Esophagus muscularis mucosa (tissue), 4 donors: ENCODE measurements at places on chromosomes 12 and 14. TPM values are rescaled to one million over a fixed set of nuclear protein-coding genes. Genes with fewer than 3 reads are reported as not detected.

- H3K27me3 ChIP-seq, result peaks cover 42% of the 10 kb centered on the region
- H3K4me3 ChIP-seq, result no peak overlapping the region
- DNase-seq, result no peak
- peaks cover 21% of the 10 kb centered on the region for H3K4me1 ChIP-seq
Observed at GRCh38 chr14:52265253-52265652, 2.2 kb upstream of the PTGDR start.

GRCh38 chr14:75489480-75489837, 32.8 kb upstream of the BATF start:
- no peaks in the 10 kb centered on the region for H3K27me3 ChIP-seq
- H3K4me3 ChIP-seq, result no peak overlapping the region
- H3K4me1 ChIP-seq, result no peaks in the 10 kb centered on the region

- no peak overlapping the region for H3K27ac ChIP-seq
- peaks cover 11% of the 10 kb centered on the region for H3K36me3 ChIP-seq
- no peak for DNase-seq
- H3K4me3 ChIP-seq, result no peak overlapping the region
- H3K4me1 ChIP-seq, result no peaks in the 10 kb centered on the region
Observed at GRCh38 chr12:64147875-64148274, 74.2 kb downstream of the KICS2 start.

DNA sequence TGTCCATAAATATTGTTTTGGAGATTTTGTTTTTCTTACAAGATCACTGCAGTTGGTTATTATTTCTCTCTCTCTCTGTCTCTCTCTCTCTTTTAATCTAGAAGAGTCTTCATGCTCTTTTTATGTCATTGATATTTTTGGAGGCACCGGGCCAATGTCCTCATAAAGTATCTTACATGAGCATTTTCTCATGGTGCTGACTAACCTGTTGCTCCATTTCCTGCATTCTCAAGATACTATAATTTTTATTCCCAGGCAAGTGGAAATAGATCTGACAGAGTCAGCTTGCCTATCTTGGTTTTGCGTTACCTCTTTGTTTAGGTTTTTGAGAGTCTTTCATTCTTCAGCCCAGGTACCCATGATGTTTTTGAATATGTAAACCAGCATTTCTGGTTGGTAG, 938.8 kb upstream of the FBXO33 start:
- H3K4me3 ChIP-seq, result no peak overlapping the region
- no peaks in the 10 kb centered on the region for H3K36me3 ChIP-seq
- DNase-seq, result no peak

DNA sequence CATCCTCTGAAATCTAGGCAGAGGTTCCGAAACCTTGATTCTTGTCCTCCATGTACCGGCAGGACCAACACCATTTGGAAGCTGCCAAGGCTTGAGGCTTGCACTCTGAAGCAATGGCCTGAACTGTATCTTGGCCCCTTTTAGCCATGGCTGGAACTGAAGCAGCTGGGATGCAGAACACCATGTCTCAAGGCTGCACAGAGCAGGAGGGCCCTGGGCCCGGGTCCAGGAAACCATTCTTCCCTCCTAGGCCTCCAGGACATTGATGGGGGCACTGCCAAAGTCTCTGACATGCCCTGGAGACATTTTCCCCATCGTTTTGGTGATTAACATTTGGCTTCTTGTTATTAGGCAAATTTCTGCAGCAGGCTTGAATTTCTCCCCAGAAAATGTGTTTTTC, 198.7 kb downstream of the EFCAB11 start:
- H3K4me1 ChIP-seq, result peaks cover 5% of the 10 kb centered on the region
- H3K4me3 ChIP-seq, result no peak overlapping the region
- H3K27me3 ChIP-seq, result no peaks in the 10 kb centered on the region

CPNE6 gene
- 0.34 TPM for total RNA-seq

DNA sequence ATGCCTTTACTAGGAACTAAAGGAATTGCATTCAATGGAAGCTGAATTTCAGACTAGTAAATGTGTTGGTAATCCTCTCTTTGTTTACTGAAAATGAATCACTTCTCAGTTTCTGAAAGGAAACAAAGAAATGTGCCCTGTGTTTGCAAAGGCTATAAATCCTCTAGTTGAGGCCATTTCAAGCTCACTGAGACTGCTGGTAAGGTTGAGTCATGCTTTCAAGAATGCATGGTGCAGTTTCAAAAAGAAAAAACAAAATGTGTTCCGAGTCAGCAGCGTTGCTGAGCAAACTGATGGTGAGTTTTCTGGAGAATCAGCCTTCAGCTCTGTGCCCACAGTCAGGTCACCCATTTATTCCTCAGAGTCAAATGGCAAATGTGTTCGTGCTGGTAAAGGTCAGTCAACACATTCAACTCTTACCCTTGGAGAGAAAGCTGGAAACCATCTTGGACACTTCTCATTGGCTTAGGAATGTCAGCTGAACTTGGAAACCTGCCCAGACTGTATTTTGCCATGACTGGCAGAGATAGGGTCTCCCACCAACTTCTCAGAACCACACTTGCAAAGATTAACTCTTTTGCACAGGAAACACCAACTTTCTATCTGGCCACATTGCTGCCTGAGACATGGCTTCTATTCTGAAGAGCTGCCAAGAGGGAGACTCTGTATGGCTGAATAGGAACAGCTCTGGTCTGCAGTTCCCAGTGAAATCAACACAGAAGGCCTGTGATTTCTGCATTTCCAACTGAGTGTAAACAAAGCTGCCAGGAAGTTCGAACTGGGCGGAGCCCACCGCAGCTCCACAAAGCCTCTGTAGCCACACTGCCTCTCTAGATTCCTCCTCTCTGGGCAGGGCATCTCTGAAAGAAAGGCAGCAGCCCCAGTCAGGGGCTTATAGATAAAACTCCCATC, 484.4 kb downstream of the ATP23 start:
- H3K27me3 ChIP-seq, result no peaks in the 10 kb centered on the region
- no peak for DNase-seq
- no peaks in the 10 kb centered on the region for H3K36me3 ChIP-seq
- H3K4me1 ChIP-seq, result peaks cover 24% of the 10 kb centered on the region
- H3K27ac ChIP-seq, result peak overlapping the region; percentile 7

GRCh38 chr12:79262938-79263337, 398.4 kb downstream of the SYT1 start:
- no peak overlapping the region for H3K27ac ChIP-seq
- no peak for DNase-seq
- H3K4me3 ChIP-seq, result no peak overlapping the region
- no peaks in the 10 kb centered on the region for H3K27me3 ChIP-seq

DNA sequence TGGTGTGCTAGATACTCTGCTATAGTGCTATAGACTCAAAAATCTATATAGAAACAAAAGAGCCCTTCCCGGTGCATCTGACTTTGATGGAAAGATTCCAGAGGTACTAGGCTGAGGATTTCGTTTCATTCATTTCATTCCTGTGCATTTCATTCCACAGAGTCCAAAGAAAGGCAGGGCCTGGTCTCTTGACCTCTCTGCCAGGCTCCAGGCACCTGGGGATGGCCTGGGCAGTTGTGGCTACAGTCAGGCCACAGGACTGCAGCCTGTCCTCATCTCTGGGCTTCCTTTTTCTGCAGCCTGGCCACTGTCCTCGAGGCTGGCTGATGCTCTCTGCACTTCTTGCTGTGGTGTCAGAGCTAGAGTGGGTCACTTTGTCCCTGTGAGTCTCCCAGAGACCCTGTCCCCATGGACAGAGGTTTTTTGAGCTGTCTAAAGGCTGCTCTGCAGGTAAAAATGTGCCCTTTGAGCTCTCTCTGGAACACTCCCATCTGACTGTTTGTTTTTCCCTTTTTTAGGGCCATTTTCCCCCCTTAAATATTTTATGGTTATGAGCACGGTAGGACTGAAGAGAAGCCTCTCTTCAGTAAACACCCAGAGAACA, 3.2 kb upstream of the VDR start:
- peaks cover 29% of the 10 kb centered on the region for H3K4me1 ChIP-seq
- H3K27ac ChIP-seq, result no peak overlapping the region
- DNase-seq, result no peak
- no peaks in the 10 kb centered on the region for H3K36me3 ChIP-seq

SRGAP1 gene
- total RNA-seq, result 17.5 TPM

ANKRD52 gene
- total RNA-seq, result 31.5 TPM

WSCD2 gene
- total RNA-seq, result 24.7 TPM

- peaks cover 4% of the 10 kb centered on the region for H3K4me1 ChIP-seq
- peak overlapping the region; percentile 34 for H3K27ac ChIP-seq
- no peaks in the 10 kb centered on the region for H3K36me3 ChIP-seq
- DNase-seq, result no peak
- H3K4me3 ChIP-seq, result no peak overlapping the region
Observed at GRCh38 chr14:91925001-91925726, 22.3 kb downstream of the FBLN5 start.

LRRC10 gene
- not detected for total RNA-seq

DNA sequence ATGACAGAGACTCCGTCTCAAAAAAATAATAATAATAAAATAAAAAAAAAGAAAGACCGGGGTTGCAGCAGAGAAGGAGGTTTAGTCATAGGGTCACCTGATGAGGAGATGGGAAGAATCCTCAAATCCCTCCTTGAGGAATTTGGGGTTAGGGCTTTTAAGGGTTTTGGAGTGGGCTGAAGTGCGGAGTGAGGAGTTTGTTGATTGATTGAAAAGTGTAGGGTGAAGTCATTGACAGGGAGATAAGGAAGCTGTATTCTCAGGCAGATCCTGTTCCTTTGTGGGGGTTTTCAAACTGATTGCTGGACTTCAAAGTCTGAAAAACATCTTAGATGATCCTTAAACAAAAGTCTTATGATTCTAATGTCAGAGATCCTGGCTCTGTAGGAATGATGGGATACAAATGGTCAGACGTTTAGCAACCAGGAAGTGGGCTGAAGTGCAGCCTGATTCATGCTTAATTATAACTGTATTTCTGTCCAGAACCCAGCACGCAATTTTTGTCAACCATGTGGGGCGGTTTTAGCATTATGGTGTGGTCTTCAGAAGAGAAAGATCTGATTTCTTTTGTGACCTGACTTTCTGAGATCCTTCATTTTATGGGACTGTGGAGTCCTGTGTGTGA, 16.0 kb downstream of the FNTB start:
- DNase-seq, result no peak
- no peaks in the 10 kb centered on the region for H3K4me1 ChIP-seq
- H3K36me3 ChIP-seq, result peaks cover 10% of the 10 kb centered on the region

DNA sequence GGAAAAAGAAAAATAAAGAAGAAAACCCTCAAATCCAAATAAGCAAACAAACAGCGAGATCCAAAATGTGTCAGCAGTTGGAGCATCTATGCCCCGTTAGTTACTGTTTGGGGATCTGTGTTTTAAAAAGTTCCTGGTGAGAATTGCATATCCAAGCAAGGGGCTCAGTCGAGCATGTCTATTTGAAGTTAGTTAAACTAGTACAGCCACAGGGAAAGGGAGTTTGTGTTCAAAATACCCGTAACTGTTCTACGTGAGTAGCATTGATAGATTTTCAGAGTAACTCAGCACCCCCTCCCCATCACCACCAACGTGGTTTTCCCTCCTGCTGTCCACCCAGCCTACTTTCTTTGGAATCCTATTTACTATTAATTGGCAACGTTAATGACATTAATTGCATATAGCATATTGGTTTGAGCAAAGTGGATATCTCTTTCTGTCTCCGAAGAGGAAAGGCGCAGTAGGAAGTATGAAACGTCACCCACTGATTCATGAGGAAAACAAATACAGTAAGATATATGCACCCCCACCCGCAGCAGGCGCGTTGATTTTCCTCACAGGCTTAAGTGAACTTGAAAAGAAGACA, 1.5 kb downstream of the NPAS3 start:
- peak overlapping the region; percentile 90 for H3K27ac ChIP-seq
- H3K36me3 ChIP-seq, result no peaks in the 10 kb centered on the region
- H3K4me1 ChIP-seq, result peaks cover 30% of the 10 kb centered on the region
- DNase-seq, result no peak
- H3K27me3 ChIP-seq, result peaks cover 6% of the 10 kb centered on the region

DNA sequence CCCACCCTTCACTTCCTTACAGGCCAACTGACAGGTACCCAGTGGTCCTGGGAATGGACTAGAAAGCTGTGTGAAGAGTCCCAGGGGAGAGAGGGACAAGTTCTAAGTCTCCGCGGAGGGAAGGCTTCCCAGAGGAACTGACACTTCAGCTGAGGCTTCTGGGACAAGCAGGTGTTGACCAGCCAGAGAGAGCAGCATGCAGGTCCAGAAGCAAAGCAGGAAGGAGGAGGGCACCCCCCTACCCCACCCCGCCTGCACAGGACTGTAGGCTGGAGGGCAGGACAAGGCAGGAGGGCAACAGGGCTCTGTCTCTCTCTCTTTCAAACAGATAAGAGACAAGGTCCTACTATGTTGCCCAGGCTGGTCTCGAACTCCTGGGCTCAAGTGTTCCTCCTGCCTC, 58.2 kb upstream of the CORO1C start:
- peaks cover 69% of the 10 kb centered on the region for H3K4me1 ChIP-seq
- no peak overlapping the region for H3K4me3 ChIP-seq
- peaks cover 74% of the 10 kb centered on the region for H3K36me3 ChIP-seq
- no peak for DNase-seq
- no peaks in the 10 kb centered on the region for H3K27me3 ChIP-seq
- H3K27ac ChIP-seq, result peak overlapping the region; percentile 72

DNA sequence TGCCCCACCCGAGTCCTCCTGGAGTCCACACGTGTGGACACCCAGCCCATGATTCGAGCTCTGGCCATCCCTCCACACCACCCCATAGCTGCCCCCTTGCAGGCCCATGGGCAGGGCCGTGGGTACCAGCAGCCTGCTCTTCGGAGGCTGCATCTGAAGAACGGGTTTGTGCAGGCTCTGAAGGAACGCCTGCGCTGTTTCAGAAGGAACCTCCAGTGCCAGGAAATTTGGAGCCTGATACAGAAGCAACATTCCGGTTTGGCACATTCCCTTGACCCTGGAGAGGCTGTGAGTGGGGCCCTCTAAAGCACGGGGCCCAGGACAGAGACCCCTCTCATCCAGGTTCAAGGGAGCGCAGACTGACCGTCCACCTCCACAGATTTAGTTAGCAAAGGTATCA, 57.0 kb downstream of the ZNF664 start:
- no peak for DNase-seq
- no peaks in the 10 kb centered on the region for H3K36me3 ChIP-seq
- peaks cover 10% of the 10 kb centered on the region for H3K4me1 ChIP-seq
- H3K4me3 ChIP-seq, result no peak overlapping the region

- H3K4me3 ChIP-seq, result no peak overlapping the region
- no peaks in the 10 kb centered on the region for H3K27me3 ChIP-seq
- H3K27ac ChIP-seq, result no peak overlapping the region
- peaks cover 34% of the 10 kb centered on the region for H3K4me1 ChIP-seq
- DNase-seq, result no peak
- peaks cover 29% of the 10 kb centered on the region for H3K36me3 ChIP-seq
Observed at GRCh38 chr12:6684609-6685008, 4.6 kb downstream of the ZNF384 start.

CYP46A1 gene
- total RNA-seq, result 1.5 TPM

CHMP4A gene
- 135 TPM for total RNA-seq
